GM23248 (cell line): ENCODE measurements at places on chromosomes 3 and 15.
A peak's percentile ranks its signal among the peaks of the same experiment; 100 is the strongest.

GRCh38 chr3:65595222-65596028, 443.3 kb downstream of the MAGI1 start:
- no peak for DNase-seq

DNA sequence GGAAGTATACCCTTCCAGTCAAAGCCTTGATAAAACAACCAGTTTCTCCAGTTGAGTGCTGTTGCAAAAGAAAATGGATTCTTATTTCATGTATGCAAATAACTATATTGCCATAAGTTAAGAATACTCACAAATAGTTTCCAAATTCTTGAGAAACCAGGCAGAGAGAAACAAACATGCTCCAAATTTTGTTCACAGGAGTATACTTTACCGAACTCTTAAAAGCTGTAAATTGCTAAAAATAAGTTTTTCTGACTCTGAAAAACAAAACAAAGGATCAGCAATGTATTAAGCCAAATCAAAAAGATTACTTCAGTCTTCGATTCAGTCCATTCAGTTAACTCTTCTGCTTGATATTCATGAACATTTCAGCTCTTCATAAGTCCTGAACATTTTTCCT, 646.5 kb downstream of the MCTP2 start:
- DNase-seq = no peak

GRCh38 chr3:116029266-116029665, 406.0 kb downstream of the GAP43 start:
- DNase-seq = no peak

DNA sequence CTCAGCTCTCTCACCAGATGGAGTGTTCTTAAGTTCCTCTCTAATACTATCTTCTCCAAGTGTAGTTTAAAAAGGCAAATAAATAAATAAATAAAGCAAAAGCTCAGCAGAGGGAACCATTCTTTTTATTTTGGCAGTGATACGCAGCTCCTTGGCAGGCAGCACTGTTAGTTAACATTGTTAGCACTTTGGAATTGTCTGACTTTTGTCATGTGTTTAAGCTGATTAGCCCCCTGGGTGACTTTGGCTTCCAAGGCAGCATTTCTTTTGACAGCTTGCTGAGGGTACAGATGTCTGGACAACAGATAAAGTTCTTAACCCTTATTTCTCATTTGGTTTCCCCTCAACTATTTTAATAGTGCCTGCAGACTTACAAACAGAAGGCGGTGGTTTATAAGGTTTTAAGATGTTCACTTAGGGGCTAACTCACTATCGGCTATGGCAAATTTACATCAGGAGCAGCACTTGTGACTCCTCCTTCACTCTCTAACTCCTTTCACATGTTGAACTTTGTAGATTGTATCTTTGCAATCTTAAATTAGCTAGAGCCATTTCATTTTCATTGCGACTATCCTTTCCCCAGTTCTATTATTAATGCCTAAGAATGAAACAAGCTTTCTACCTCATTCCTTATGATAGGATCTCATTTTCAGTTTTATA, 213.4 kb downstream of the ZBBX start:
- no peak for DNase-seq

- DNase-seq = no peak
Measured at GRCh38 chr15:62999178-62999577, 43.4 kb upstream of the TPM1 start.

DNA sequence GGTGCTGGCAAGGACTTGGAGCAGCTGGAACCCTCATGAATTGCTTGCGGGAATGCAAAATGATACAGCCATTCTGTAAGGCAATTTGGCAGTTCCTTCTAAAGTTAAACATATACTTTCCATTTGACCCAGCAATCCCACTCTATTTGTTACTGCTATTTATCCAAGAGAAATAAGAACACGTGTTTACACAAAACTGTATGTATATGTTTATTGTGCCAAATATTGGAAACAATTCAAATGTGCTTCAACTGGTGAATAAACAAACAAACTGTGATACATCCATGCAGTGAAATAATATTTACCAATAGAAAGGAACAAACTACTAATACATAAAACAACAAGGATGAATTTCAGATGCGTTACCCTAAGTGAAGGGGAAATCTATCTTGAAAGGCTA, 60.0 kb upstream of the NTRK3 start:
- no peak for DNase-seq

DNA sequence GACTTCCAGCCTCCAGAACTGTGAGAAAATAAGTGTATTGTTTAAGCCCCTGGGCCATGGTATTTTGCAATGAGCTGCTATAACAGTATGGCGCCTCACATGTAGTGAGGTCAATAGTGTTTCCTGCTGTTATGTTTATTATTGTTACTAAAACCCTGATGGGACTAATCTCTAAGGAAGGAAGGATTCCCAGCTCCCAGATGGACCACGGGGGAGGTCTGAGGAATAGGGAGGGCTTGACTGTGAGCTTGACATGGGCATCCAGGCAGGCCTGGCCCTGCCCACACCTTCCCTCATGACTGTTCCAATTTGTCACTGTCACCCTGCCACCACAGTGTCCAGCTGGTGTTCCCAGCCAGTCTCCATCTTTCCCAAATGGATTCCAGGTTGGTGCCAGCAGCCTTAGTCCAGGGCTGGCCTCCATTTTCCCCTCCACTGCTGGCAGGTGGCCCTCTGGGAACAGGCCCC, 14.5 kb upstream of the SLC41A3 start:
- DNase-seq = no peak

GRCh38 chr3:177495566-177495965, 298.3 kb upstream of the TBL1XR1 start:
- no peak for DNase-seq

DNA sequence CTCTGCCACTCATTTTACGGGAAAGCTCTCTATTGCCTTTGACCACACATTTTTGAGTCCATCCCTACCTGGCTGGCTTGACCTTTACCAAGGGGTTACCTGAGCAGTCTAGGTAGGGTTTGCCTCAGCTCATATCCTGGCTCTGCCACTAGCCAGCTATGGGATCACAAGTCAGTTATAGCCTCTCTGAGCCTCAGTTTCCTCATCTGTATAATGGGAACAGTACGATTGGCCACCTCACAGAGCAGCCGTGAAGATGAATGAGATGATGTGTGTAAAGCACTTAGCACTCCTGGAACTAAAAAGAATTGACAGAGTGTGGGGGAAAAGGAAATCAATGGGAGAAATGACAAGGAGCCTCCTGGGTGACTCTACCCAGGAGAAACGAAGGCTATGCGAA, 28.0 kb downstream of the SPATA12 start:
- no peak for DNase-seq

- no peak for DNase-seq
Measured at GRCh38 chr3:67167481-67167880, 169.4 kb downstream of the KBTBD8 start.

DNA sequence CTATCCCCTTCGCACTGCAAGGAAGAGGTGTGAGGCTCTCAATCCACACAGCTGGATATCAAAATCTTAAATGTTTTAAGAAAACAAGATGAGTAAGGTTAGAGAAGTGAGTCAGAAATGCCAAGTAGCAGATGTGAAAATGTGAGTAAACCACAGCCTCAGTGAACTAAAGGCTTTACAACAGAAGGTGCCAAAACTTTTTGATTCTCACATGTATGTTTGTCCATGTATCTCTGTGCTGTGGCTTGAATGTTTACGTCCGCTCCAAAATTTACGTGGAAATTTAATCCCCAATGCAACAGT, 126.8 kb upstream of the PFN2 start:
- peak; percentile 87 for DNase-seq

GRCh38 chr3:182979103-182979673, 1.1 kb downstream of the DCUN1D1 start:
- peak; percentile 50 for DNase-seq

DNA sequence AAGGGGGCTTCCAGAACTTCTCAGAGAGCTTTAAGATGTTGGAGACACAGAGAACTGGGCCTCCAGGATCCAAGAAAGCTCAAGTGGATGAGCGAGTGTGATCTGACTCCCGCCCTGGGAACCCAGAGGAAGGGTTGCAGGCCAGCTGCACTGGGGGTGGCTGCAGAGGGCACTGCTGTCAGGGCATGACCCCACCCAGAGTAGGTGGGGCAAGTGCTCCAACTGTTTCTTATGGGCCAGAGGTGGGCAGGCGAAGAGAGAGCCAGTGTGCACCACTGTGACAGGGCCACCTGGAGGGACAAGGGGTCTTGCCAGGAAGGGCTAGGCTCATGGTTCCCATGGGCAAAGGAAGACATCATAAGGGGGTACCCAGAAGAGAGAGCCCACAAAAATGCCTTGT, 48.8 kb downstream of the EXOG start:
- DNase-seq = no peak

GRCh38 chr15:40050788-40051470, 11.9 kb upstream of the SRP14 start:
- peak; percentile 44 for DNase-seq

- DNase-seq = no peak
Measured at GRCh38 chr3:29700256-29700655, 419.4 kb downstream of the RBMS3 start.

DNA sequence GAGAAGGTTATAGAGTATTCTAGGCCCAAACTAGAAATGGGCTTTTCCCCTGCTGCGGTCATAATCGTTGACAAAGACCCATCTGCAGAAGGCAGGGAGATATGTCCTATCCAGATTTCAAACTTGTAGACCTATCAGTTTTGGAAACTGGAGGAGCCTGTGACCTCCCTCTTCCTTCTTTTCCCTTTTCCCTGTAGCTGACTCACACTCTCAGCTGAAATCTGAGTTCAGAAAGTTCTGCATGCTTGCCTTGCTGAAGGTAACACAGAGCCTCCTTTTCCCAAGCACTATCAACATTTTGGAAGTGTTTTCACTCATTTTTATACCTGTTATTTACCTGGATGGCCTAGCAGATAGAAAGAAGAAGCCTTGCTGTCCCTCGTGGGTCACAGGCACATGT, 59.1 kb upstream of the PSMD6 start:
- DNase-seq = peak; percentile 20

GRCh38 chr3:75171630-75172230, 492.4 kb upstream of the FRG2C start:
- DNase-seq = peak; percentile 48

GRCh38 chr15:70720228-70721016, 42.9 kb downstream of the UACA start:
- no peak for DNase-seq

DNA sequence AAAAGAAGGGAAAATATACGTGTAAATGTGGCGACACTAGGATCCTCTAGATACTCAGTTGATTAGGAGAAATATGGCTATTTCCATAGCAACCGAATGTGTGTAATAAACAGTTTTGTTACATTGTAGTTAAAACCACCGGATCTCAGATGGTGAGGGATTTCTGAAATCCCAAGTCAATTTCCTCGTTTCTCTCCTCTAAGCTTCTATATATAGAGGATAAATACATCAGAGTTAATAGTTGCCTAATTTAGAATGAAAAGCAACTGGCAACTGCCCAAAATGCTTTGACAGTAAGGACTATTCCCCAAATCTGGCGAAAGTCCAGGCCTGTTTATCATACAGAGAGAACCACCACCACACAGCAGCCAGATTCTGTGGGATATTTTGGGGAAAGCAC, 112.6 kb downstream of the GABRB3 start:
- no peak for DNase-seq

- DNase-seq = peak; percentile 24
Measured at GRCh38 chr15:69504352-69505040, 51.9 kb downstream of the RPLP1 start.

GRCh38 chr3:125416235-125416634, 41.1 kb upstream of the ZNF148 start:
- no peak for DNase-seq

GRCh38 chr15:60682115-60682514, 203.2 kb upstream of the ICE2 start:
- peak; percentile 87 for DNase-seq
